Right atrium auricular region (tissue), 2 donors: ENCODE measurements at places on chromosomes 5 and 9. TPM values are rescaled to one million over a fixed set of nuclear protein-coding genes. Genes with fewer than 3 reads are reported as not detected.
A peak's percentile ranks its signal among the peaks of the same experiment; 100 is the strongest.

DNA sequence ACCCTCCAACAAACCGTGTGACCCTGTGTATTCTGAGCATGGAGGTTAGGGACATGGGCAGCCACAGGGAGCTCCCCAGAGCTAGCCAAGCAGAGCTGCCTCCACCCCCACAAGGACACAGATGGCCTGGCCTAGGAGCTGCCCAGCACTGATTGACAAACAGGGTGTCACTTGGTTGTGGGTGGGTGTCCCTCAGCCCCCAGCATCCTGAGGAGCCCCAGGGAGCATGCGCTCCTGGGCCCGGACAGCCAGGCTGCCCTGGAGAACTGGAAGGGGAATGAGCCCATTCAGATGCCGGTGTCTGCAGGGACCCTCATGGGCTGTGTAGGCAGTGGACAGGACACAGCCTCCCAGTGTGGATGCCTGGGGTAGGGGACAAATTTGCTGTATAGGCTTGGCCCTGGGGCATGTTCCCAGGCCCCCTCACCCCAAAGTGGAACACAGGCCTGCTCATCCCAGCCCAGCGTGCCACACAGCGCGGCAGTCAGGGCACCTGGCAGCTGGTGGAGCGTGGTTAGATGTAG, 124.8 kb upstream of the LMX1B start:
- DNase-seq, result no peak

GRCh38 chr5:95022967-95023695, 261.8 kb downstream of the MCTP1 start:
- no peak for DNase-seq

- DNase-seq, result no peak
Measured at GRCh38 chr5:12284604-12285003, 380.4 kb upstream of the CTNND2 start.

GRCh38 chr5:131285703-131286399, 22.0 kb downstream of the CDC42SE2 start:
- DNase-seq, result no peak

DNA sequence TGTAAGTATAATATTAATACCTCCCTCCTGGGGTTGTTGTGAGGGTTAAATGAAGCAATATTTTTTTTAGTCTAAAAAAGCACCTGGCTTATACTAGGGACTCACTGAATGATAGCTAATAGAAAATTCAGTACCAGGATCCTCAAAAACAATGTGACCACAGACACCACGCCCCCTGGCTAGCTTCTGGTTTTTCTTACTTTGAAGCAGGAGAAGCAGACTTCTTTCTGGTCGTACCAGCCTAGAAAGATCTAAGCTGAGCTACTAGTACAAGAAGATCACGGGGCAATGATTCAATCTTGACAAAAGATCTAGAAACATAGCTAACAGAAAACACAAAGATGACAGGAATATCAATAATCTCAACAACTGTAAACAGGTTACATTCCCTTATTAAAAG, 218.5 kb upstream of the SLC30A5 start:
- no peak for DNase-seq

- no peak for DNase-seq
Measured at GRCh38 chr9:6681957-6682501, 36.5 kb upstream of the GLDC start.

GRCh38 chr9:107249131-107249533, 33.9 kb upstream of the RAD23B start:
- DNase-seq, result no peak

GRCh38 chr9:105393576-105394344, 54.1 kb upstream of the FSD1L start:
- DNase-seq, result no peak

DNA sequence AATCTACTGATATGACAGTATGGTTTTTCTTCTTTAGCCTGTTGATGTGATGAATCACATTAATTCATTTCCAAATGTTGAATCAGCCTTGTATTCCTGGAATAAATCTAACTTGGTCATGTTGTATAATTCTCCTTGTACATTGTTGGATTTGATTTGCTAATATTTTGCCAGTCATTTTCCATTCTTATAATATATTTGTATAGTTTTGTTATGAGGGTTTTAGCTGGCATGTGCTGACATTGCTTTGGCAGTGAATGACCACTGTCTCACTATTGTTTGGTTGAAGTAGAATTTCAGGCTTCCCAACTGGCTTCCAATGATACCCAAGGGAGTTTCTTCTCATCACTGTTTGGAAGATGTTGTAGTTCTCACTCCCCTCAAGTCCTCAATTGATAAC, 983.0 kb upstream of the PTPRD start:
- no peak for DNase-seq

GRCh38 chr9:36997414-36997813, 36.7 kb downstream of the PAX5 start:
- no peak for DNase-seq

DNA sequence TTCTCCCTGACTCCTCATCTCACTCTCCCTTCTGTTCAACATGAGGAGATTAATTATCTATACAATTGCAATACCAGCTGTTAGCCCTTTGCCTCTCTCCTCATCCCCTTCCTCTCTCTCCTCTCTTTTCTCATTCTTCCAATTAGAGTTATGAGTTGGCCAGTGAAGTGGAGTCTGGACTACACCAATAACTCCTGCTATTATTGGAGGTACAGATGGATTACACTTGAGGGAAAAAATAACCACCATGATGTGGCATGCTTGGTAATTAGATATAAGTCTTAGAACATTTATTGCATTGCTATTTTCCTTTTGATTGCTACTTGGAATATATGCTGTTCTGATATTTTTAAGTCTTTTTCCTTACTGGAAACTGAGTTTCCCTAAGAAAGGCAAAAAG, 159.2 kb downstream of the FRMD3 start:
- no peak for DNase-seq

GRCh38 chr5:1315709-1316587, 21.1 kb upstream of the TERT start:
- no peak for DNase-seq

DNA sequence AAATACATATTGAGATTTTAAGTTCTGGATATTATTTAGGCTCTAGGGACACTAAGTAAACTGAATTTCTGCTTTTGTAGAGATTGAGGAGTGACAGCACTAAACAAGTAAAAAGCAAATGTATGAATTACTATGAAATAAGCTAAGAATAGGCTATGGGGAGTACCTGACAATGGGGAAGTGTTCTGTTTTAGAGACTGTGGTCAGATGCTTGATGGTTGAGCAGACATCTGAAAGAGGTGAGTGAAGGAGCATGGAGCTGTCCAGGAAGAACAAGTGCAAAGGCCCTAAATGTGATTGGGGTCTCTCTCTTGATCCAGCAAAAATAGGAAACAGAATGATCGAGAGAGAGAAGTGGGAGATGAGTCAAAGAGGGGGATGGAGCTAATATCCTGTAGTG, 111.7 kb downstream of the JAKMIP2 start:
- no peak for DNase-seq

GRCh38 chr9:131708226-131709002, 31.5 kb downstream of the RAPGEF1 start:
- peak; percentile 91 for DNase-seq

DNA sequence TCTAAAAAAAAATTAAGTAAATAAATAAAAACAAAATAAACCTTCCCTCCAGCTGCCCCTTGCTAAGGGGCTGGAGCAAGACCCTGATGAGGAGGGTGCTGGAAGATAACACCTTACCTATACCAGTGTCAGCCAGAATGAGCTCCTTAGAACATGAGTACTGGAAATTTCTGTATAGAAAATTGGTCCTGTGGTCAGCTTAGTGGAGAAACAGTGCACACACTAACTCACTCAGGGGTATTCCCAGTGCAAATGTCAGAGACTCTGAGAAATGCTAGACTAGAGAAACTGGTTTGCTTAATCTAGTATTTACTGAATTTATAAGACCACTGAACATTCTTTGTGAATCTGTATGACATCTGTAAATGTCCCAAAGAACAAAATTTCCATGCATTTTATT, 62.1 kb upstream of the CTXN3 start:
- no peak for DNase-seq

DNA sequence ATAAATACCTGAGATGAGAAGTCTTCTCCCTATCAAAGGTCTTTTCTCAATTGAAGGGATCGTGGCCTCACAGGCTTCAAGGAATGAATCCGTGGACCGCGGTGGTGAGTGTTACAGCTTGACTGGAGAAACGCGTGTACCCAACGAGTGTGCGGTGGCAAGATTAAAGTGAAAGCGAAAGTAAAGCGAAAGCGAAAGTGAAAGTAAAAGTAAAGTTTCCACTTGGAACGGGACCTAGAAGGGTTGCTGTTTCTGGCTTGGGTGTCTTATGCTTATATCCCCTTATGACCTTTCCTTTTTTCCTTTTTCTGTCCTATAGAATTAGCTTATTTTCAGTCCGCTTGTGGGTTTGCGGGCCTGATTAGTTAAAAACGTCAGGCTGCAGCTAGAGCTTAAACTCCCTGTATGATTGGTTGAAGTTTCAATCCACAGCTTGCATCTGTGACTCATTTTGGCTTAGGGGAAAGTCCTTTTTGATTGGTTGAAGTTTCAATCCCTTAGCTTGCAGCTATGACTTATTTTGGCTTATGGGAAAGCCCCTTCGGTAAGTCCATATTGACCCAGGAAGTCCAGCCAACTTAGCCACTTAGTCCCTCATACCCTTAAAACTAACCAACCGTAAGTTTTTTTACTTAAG, 924.3 kb upstream of the CDH10 start:
- no peak for DNase-seq

GRCh38 chr9:136700304-136700703, 12.1 kb upstream of the DIPK1B start:
- no peak for DNase-seq

- no peak for DNase-seq
Measured at GRCh38 chr5:143010351-143010750, 240.2 kb downstream of the ARHGAP26 start.

- DNase-seq, result no peak
Measured at GRCh38 chr9:567747-568305, 273.7 kb upstream of the DMRT1 start.

DNA sequence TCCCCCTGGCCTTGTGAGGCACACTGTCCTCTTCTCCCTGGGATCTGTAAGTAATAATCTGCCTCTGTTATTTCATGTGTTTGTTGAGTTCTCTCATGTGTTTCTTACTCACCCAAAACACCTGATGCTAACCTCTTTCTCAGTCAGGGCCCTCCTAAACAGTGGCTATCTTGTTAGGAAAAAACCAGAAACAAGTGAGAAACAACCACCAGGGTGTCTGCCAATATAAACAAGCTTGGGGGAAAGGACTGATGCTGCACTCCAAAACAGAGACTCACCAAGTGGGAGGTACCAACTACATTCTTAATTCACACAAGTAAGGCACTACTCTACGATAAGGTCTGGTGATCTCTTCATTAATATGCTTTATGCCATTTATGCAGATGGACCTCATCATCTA, 564.4 kb downstream of the SEMA5A start:
- DNase-seq, result no peak

- no peak for DNase-seq
Measured at GRCh38 chr5:57845025-57845424, 362.4 kb upstream of the ACTBL2 start.

DNA sequence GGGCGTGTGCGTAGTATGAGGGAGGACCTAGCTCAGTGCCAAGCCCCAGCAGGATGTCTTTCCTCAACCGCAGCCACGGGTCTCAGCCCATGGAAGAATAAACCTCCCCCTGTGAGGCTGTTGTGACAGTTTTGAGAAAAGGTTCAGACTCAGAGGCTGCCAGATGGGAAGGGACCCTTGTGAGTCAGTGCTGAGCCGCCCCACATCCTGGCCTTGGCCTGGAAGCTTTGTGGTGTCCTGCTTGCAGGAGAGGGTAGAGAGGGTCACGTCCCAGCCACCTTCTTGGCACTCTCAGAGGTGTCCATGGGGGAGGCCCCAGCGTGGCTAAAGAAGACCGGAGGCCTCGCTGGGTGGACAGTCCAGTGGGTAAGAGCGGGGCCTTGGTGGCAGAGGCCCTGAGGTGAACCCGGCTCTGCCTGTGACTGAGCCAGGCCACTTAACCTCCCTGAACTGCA, 2.8 kb downstream of the GRHPR start:
- DNase-seq, result no peak

- no peak for DNase-seq
Measured at GRCh38 chr5:72956324-72957140, 691 bp downstream of the FCHO2 start.

DNA sequence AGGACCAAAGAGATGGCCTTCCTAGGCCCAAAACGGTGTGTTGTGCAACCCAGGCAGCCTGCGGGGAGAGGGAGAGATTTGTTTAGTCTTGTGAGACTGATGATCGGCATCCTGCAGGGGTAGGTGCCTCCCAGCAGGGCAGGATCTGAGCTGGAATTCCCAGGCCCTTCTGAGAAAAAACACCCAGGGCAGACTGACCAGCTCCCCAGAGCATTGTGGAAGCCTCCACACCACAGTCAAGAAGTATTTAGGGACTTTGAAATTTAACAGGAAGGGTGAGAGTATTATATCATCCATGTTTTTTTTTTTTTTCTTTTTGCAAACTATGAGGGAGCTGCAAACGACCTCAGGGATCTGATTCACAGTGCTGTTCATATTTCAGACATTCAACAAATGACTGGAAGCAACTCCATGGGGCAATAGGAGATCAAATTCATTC, 104.5 kb upstream of the LHFPL2 start:
- no peak for DNase-seq

DNA sequence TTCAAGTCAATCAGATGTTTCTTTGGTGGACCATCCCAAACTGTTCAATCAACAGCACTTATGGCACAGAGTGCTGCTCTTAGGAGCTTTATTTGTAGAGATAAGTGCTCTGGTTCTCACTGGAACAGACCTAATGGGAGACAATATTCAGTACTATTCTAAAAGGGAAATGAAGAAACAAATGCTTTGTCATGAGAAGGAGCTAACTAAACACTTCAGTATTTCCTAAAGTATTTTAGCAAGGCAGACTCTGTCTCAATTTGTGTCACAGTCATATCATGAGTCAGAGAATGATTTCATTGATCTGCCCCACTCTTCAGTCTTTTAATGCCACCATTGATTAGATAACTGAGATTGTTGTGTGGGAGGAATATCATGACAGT, 175.3 kb downstream of the SLF1 start:
- no peak for DNase-seq

OR1J2 gene
- not detected for total RNA-seq

BNC2 gene
- total RNA-seq, result 68.3 TPM

FBP2 gene
- not detected for total RNA-seq

WNK2 gene
- 132 TPM for total RNA-seq

PCDHGA4 gene
- 4.4 TPM for total RNA-seq

ZBTB6 gene
- 6.8 TPM for total RNA-seq

FOXD4L4 gene
- total RNA-seq, result not detected

DDX4 gene
- total RNA-seq, result not detected

NKD2 gene
- 2.8 TPM for total RNA-seq

ATOSB gene
- 22.2 TPM for total RNA-seq

CENPH gene
- 2.0 TPM for total RNA-seq

IL7R gene
- total RNA-seq, result 3.1 TPM

ZFP37 gene
- total RNA-seq, result 2.2 TPM

PFN3 gene
- total RNA-seq, result not detected

DND1 gene
- not detected for total RNA-seq

HSPA4 gene
- 50.4 TPM for total RNA-seq

APC gene
- total RNA-seq, result 38.3 TPM

SPEF2 gene
- 2.0 TPM for total RNA-seq

CHSY3 gene
- total RNA-seq, result 2.5 TPM

CARD19 gene
- total RNA-seq, result 21.2 TPM
